ENCODE measurements at places on chromosomes 4 and X.

- no peak for DNase-seq
These were observed 162.2 kb upstream of the FTHL17 start for GRCh38 chrX:31233941-31234496.

GRCh38 chrX:78119521-78120227 is 15.6 kb downstream of the PGK1 start:
- DNase-seq, result no peak

- no peak for DNase-seq
These were observed 92.6 kb downstream of the FRYL start for GRCh38 chr4:48687313-48688051.

DNA sequence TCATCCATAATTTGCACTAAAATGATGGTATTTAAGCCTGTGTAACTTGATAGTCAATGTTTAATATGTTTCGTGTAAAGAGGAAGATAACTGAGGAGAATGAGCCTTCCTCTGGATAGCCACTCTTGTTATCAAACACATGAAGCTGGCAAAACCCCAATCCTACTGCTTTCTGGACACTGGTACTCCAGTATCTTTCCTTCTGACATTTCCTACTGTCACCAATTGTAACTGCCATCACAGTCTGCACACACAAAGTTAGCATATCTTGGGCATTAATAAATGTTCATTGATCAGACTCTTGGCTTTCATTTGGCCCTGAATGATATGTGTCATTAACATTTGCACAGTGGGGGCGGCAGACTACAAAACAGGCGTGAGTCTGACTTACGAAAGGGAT is 419.1 kb downstream of the TMA16 start:
- no peak for DNase-seq

GRCh38 chrX:135484641-135485289 is 35.7 kb upstream of the INTS6L start:
- no peak for DNase-seq

GRCh38 chr4:123783151-123783790 is 386.7 kb downstream of the SPRY1 start:
- DNase-seq, result no peak

DNA sequence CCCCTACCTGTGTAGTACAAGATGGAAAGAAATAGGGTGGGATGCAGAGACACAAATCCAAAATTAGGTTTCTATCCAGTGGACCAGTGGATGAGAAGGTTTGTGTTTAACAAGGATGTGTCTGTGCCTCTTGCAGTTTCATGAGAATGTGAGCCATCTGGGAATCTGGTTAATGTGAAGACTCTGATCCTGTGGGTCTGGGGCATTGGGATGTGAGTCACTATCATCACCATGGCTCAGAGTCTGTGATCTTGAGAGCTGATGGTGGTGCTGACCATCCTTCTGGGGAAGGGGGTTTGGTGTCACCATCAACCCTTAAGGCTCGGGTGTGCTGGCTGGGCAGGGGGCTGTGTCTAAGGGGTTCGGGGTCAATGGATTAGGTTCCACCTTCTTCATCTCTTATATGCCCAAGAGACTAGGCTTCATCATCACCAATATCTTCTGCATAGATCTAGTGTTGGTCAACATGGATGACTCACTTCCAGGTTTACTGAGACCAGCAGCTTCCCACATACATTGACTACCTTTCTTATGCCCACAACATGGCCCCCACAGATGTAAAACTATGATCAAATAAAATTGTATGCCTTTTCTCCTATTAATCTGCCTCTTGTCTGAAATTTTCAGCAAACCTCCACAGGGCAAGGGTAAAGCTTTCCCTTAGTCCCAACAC is 65.7 kb upstream of the MID1 start:
- no peak for DNase-seq

DNA sequence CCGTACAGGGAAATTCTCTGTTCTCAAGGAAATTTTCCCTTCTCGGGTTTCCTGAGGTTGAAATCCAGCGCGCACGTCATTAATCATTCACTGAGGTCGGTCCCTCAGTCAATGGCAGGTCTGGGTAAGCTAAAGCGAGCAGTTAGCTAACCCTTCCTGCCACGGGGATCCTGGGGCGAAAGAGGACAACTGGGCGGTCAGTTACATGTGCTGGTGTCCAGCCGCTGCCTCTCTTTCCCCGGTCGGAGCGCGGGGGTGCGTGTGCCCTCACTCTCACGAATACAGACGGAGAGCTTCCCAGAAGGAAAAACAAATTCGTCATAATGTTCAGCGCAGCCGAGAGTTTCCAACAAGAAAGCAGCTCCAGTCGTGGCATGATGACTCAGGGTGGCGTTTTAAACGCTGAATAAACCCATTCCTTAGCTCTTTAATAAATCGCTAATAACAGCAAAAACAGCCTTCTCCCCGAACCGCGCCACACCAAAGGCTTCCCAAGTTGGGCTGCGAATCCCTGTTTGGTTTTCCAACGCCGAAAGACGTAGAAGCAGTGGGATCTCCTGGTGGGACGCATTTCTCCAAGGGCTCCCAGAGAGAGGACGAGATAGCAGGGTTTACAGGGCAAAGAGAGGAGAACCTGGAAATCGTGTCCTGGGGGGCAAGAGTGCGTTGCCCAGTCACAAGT is 752 bp upstream of the FGF5 start:
- no peak for DNase-seq

DNA sequence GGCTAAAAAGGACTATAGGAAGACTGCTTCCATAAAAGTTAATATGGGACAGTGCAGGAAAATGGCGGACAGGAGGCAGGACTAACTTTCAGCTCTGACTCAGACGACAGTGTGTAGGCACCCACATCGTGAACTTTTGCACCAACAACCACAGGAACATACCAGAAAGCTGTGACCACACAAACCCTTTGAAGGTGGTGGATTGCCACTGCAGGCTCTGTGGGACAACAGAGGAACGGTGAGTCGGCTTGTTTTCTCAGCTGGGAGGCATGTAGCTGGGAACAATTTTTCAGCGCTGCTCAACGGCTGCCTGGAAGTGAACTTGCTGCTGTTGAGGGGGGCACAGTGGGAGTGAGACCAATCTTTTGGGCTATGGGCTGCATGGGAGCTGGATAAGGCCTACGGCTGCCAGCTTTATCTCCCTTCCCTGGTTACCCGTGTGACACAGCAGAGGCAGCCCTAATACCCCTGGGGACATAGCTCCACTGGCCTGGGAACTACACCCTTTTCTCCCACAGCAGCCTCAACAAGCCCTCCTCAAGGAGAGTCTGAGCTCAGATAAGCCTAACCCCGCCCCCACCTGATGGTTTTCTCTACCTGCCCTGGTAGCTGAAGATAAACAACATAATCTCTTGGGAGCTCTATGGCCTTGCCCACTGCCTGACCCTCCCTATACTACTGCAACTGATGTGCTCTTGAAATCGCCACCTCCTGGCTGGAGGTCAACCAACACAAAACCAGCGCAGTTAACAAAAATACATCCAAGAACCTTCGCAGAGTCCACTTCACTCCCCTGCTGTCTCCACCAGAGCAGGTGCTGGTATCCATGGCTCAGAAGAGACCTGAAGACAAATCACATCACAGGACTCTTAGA is 1537.0 kb downstream of the C4orf33 start:
- no peak for DNase-seq

DNA sequence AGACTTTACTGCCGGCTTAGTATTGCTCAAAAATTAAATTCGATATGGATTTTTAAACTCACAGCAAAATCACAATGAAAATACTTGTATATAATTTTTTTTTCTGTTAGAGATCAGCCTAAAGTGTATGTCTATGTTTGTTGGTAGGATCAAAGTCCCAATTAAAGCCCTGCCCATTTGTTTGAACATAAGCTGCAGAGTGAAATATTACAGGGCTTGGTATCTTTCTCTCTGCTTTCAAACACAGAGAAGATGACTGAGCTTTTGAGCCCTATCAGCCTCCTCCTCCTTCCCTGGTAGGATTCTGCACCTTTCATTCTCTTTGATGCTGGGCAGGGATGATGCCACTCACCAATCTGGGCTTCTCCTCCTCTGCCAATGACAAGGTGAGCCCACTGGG is 345.4 kb downstream of the PPP1R2C start:
- DNase-seq, result no peak

DNA sequence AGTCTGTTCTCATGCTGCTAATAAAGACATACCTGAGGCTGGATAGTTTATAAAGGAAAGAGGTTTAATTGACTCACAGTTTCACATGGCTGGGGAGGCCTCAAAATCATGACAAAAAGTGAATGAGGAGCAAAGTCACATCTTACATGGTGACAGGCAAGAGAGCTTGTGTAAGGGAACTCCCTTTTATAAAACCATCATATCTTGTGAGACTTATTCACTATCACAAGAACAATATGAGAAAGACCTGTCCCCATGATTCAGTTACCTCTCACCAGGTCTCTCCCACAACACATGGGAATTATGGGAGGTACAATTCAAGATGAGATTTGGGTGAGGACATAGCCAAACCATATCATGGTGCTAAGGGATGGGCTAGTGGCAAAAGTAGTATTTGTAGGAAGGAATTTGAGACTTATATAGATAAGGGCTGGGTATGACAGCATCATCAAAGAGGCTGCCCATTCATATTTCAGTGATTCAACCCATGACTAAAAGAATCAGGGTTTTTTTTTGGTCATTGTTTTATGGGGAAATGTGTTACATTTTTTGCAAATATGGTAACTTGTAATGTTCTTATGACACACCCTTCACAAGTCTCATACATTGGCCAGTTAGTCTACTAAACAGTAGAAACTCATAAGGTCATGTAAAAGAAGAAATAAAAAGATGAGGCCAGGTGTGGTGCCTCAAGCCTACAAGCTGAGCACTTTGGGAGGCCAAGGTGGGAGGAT is 34.7 kb downstream of the NUP62CL start:
- DNase-seq, result no peak

DNA sequence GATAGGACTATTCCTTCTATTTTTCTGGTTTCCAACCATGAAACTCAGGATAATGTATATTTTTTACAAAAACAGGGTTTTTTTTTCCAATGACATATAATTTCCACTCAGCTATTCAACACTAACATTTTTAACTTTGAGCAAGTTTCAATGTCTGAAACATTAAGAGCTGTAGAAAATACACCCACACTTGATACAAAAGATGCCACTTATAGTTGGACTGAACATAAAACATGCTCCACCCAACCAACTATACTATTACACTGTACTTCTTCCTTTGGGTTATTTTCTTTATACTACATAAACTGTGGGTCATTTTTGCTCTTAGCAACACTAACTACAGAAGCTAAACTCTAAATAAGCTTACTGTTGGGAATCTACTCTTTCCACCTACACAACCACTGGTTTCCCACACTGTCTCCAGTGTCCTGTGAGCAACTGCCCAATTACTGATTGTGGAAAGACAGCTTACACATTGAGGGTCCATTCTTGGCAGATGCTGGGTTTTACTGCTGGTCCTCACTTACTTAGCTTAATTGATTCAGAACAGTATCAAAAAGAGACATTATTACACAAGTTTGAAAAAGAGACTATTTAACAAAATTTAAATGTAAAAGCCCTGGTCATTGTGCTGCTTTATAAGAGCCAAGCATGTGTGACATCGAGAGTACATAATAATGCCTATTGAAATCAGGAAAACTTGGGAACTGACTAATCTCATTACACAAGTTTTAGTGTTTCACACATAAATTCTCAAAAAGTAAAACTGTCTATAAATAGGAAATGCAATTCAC is 6.3 kb downstream of the AMMECR1 start:
- no peak for DNase-seq

GRCh38 chr4:10369517-10369916 is 87.7 kb downstream of the ZNF518B start:
- no peak for DNase-seq

- no peak for DNase-seq
These were observed 20.5 kb upstream of the WDR44 start for GRCh38 chrX:118325453-118325852.

- no peak for DNase-seq
These were observed 13.9 kb downstream of the TMSB4X start for GRCh38 chrX:12988797-12989196.

DNA sequence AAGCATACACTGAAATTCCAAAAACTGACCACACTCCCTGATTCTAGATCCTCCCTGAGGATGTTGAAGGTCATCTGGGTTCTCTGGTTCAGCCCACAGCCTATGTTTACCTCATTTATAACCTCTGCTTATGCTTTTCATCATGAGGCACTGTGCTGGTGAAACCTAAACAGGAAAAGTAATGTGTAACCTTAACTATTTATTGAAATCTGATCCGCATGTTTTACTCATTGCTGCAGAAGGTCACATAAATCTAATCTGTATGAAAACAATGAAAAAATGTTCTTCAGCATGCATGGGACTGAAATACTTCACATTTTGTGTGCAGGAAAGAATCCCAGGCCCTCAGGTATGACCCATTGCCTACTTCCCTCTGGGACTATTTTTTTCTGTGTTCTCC is 30.3 kb downstream of the UCHL1 start:
- no peak for DNase-seq

- no peak for DNase-seq
These were observed 189.1 kb downstream of the SLC7A11 start for GRCh38 chr4:138052806-138053632.

- no peak for DNase-seq
These were observed 92.2 kb upstream of the GPR34 start for GRCh38 chrX:41596596-41596995.

DNA sequence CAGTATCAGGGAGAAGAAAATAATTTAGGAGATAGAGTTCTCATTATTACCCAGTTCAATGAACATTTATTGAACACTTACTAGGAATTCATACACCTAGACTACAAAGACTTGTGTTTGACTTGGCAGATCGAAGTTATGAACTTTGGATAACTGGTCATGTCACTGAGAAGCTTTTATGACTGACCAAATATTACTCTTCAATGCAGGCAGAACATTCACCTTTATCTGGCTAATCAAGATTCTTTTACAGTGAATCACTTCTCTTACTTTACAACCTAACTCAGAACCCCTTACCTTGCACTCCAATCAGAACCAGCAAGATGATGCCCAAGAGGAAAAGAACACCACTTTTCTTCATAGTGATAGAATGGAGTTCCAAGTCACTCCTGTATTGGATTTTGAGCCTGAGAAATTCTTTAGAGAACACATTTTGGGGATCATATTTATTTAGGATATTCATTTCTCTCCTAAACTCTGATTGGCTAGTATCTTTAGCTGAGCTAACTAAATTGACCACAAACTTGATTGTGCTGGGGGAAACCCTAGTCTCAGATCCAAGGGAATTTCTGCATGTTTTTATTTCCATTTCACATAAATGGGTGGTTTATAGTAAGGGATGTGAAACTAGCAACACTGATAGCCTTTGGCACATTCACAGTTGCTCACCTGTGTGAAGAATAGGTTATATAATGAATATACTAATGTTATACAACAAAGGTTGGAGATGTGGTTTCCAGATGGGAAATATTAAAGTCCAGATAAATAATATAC is at the start of gene CXCL9:
Gene CXCL9, minus strand, starts transcription at position 421 of the 774 bp plus-strand sequence. Its CDS starts 60 bp downstream, at position 361.
- no peak for DNase-seq

Data from stimulated activated CD8-positive, alpha-beta memory T cell treated with anti-CD3 and anti-CD28 coated beads, Interleukin-4, amount 100 ng/mL, for 1 hour (primary cell).